Hypothalamus (tissue), 51 donors: ENCODE measurements at places on chromosomes 2 and 18.
A peak's percentile ranks its signal among the peaks of the same experiment; 100 is the strongest.

GRCh38 chr18:48802543-48803290 lies 148.0 kb downstream of the SMAD7 start:
- peak; percentile 69 for DNase-seq

- no peak for DNase-seq
Observed at GRCh38 chr18:13136056-13136903, 82.3 kb upstream of the LDLRAD4 start.

- DNase-seq = no peak
Observed at GRCh38 chr18:59501920-59502273, 142.8 kb upstream of the LMAN1 start.

- DNase-seq = no peak
Observed at GRCh38 chr2:119333360-119333759, 33.3 kb downstream of the C2orf76 start.

- no peak for DNase-seq
Observed at GRCh38 chr2:164504253-164504652, 117.0 kb downstream of the GRB14 start.

DNA sequence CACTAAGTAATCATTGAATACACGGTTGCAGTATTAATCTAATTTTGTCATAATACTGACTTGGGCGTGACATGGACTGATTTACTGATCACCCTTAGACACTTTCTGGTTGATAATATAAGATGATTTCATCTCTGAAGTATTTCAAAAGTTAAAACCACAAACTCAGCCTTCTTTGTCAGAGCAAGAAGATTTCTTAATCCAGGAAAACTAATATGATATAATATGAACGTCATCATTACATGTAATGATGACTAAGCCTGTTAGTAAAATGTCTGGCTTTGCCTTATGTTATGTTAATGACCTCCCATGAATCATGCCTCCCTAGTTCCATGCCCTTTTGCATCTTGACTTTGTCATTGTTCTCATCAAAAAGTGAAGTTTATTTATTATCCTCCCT lies 1325.0 kb upstream of the CDH2 start:
- no peak for DNase-seq

DNA sequence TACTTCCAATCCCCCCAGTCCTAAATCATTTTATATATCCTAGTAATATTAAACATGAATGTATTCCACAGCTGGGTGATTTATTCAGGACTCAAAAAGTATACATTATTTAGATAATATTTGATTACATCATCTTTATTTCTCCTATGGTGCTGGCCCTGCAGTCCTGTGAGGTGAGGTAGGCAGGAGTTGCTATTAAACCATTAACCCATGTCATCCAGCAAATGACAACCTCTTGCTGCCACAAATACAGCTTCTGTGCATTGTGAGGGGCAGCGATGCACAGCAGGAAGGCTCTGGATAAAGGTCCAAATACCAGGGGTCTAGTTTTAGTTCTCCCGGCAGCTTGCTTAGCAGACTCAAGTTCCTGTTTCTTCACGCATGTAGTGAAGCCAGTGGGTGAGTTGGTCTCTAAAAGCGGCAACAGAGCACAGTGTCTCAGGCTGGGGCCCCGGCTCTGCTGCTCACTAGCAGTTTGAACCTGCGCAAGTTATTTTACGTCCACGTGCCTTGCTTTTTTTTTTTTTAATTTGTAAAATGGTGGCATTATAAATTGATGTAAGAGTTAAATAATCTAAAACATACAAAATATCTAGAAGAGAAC lies 36.1 kb downstream of the INSIG2 start:
- DNase-seq = peak; percentile 2

DNA sequence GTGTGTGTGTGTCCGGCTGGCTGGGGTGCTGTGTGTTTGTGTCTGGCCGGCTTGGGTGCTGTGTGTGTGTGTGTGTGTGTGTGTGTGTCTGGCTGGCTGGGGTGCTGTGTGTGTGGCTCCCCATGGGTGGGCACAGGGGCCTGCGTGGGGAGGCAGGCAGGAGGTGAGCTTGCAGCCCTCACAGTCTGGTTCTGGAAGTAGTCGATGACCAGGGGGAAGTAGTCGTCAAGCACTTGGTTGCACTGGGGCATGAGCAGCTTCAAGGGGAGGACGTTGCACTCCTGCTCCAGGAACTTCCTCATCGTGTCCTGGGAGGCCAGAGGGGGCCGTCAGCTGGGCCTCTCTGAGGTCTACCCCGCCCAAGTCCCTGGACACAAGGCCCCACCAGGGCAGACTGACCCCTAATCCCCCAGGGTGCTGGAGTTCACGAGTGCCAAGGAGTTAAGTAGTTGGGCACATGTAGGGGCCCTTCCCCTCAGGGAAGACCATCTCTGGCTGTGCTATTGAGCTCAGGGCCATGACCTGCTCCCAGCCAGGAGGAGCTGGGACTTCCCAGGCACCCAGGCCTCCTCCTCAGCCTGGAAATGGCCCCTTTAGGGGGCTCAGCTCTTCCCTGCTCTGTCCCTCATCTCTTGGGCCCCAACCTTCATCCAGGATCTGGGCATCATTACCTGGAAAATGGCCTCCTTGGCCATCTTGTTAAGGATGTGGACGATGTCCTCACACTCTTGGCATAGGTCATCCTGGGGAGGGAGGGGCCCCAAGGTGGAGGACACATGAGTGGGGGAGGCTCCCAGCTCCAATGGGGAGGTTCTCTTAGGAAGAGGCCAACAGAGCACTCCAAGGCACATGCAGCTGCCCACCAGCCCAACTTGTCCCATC lies 1.3 kb downstream of the SFTPB start:
- no peak for DNase-seq

DNA sequence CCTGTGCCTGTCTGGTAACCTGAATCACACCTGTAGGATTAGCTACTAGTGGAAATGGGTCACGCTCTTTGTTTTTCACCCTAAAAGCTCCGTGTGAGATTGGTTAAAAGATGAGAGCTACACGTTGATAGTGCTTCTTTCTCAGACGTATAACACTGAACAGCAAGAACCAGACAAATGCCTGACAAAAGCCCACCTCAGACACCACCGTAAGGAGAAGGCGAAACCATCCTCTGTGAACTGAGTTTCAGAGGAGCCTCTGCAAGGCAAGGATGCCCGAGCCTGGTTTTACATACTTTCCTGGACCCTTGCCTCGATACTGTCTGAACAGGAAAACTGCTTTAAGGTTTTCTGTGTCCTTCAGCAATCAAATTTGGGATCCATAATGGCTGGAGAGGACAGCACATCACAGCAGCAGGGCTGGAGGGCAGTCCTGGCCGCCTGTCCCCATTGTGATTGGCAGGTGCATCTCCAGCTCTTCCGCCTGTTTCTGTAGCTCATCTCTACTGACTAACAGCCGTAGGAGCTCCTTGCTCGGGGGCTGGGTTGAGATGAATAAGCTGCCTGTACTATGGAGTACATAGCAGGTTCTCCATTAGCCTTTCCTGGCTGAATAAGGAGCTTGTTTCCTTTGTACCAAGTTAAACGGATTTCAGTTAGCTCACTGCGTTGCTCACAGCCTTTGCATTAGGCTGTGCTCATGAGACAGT lies 155.5 kb downstream of the MYT1L start:
- DNase-seq = no peak

DNA sequence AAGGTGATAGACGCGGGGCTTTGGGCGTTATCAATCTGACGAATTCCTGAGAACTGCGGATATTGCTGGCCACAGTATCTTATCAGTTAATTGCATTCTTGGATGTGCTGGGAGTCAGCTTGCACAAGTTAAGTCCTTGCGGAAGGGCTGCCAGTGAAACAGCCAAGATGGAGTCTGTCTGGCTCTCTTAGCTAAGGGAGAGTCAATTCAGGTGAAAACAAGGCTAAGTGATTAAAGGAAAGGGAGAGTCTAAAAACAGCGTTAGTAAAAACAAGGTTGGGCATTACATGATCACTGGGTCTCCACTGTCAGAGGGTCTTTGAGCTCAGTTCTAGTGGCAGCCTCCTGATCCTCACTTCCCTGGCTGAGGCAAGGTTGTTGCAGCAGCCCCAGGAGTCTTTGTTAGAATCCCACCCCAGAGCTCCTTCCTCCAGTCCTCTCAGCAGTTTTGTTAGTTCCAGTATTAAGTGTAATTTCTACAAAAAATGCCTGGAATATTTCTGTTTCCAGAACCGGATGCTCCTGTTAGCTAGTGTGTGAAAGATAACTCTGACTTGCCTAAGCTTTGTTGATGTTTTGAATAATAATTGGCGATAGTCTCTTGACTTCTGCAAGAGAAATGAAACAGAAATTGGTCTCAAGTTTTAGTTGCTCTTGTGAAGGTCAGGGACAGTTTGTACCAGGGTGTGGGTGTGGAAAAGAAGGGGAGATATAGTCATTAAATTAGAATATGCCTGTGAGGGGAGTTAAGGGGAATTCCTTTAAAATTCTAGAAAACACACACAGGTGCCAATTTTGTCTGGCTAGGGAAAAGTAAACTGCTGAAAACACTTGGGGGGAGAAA lies 10.6 kb downstream of the CFLAR start:
- no peak for DNase-seq

- DNase-seq = no peak
Observed at GRCh38 chr18:63843008-63843407, 44.5 kb upstream of the SERPINB2 start.

DNA sequence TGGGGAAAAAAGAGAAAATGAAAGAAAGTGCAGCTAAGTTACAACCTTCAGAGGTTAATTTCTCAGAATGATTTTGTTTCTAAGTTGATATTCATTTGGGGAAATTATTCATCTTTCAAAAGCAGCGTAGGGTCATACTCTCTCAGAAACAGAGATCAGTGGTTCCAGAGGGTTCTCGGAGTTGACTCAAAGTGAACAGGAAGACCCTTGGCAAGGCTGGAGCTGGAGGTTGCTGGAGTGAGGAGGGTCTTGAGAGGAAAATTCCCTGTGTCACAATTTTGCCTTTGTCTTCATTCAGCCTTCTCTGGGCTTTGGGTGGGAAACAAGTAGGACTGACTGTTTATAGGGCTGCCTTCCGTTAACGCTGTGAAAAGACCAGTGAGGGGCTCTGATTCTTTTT lies 168.2 kb downstream of the ICOS start:
- DNase-seq = no peak

- DNase-seq = no peak
Observed at GRCh38 chr2:225429717-225430116, 30.2 kb downstream of the NYAP2 start.

DNA sequence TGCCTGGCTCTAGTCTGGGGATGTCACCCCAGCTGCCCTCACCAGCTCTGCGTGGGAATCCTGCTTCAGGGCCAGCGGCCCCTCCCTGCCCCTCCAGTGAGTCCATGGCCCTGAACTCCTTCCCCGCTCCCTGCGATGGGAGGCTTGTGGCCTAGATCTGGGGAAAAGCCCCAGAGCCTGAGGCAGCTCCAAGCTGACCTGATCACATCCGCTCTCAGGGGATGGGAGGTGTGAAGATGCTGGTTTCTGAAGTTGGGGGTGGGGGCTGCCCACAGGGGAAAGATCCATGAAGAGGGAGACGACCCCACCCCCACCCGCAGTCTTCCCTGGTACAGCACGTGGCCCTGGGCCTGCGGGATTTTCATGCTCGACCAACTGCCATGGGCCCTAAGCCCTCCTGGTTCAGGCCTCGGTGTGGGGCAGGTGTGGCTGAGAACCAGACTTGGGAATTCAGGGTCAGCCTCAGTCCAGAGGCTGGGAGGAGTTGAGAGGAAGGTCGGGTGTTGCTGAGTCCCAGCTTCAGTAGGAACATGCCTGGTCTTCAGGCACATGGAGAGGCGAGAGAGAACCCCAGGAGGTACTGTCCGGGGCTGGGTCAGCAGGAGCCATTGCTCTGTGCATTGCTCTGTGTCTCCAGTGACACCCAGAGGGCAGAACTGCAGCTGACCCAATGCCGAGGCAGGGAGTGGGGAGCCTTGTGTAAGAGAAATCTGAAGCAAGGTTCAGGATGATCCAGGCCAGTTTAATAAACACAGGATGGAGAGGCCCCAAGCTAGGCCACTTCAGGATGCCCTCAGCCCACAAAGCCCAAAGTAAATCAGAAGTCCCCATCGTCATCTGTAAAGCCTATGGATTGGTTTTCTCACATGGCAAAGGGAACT lies 115.1 kb downstream of the CAPN13 start:
- no peak for DNase-seq

- DNase-seq = no peak
Observed at GRCh38 chr18:55486936-55487335, 101.1 kb downstream of the TCF4 start.

- no peak for DNase-seq
Observed at GRCh38 chr2:30073523-30073922, 73.3 kb upstream of the YPEL5 start.

DNA sequence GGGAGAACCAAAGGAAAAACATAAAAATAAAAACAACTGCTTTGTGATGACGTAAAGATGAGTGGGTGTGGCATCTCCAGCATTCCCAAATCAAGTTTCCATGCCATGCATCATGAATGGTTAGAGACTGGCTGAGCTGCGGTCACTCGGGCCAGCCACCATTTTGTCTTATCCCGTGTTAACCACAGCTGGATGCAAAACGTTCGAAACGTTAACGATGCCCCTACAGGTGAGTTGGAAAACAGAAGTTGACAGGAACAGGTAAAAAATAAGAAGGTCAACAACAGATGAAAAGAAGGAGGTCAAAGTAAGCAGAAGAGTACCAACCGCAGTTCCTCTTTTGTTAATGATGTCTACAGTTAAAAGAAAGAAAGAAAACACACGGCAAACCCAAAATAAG lies 411.1 kb downstream of the NRXN1 start:
- no peak for DNase-seq

GRCh38 chr18:11668441-11669169 lies 20.5 kb upstream of the GNAL start:
- no peak for DNase-seq
